Pancreas (tissue), 10 donors: ENCODE measurements at places on chromosomes 3 and 15. TPM values are rescaled to one million over a fixed set of nuclear protein-coding genes. Genes with fewer than 3 reads are reported as not detected.
A peak's percentile ranks its signal among the peaks of the same experiment; 100 is the strongest.

The PLA2G4B gene
- total RNA-seq, result 8.5 TPM

DNA sequence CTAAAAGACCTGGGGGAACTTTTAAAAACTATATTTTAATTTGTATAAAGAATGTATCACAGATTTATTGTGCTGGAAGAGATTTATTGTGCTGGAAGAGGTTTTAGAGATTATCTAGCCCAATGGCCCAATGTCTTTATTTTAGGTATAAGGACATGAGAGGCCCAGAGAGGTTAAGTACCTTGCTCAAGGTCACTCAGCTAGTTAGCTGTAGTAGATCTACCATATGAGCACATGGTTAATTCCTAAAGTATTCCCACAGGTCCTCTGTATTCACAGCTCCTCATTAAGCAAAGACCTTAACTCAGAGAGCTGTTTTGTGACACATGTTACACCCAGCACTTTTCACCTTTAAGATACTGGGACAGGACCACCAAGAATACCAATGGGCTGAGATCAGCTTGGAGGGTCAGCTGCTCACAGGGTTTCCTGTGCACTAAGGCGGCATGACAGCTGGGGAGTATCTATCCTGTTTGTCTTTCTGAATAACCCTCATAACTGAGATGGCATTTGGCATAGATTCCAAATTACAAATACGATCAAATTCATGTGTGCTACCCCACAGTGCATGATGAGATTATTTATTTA is 143.1 kb upstream of the TBL1XR1 start:
- DNase-seq, result no peak

- no peak for DNase-seq
These were observed 355.8 kb upstream of the SATB1 start for GRCh38 chr3:18780959-18781358.

DNA sequence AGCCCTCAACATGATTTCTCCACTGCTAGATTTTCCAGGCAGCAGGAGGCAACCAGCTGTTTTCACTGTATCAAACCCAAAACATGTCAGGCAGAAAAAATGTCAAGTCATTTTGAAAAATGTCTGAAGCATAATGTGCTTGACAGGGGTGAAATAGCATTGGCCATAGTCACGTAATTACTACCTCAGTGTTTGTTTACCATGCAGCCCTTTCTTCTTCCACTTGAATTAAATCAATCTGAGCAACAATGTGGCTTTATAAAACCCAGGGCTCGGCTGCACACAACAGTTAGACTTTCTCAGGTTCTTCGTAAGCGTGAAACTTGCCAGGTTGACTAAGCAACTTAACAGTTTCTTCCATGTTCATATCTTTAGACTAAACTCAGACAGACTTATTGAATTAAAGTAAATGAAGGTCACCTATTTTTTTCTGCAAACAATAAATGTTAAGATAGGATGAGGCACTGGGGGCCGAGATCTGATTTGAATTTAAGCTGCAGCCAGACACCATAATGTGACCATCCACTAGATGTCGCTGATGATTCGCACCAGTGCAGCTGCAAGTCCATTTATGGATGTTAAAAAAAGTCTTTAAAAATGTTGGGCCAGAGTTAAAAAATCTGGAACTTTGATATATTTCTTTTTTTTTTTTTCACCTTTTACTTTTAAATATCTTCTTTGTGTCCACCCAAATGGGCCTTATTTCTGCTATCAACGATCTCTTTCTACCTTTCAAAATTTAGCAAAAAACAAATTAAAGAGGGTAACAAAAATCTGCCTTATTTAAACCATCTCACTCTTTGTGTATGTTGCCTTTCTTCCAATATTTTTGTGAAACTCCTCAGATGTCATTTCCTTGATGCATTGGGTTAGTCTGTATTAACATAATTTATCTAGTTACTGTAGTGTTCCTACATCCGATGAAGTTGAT is 305.9 kb downstream of the CACNA2D3 start:
- DNase-seq, result peak; percentile 28

- DNase-seq, result no peak
These were observed 107.8 kb downstream of the MEGF11 start for GRCh38 chr15:66145726-66146182.

DNA sequence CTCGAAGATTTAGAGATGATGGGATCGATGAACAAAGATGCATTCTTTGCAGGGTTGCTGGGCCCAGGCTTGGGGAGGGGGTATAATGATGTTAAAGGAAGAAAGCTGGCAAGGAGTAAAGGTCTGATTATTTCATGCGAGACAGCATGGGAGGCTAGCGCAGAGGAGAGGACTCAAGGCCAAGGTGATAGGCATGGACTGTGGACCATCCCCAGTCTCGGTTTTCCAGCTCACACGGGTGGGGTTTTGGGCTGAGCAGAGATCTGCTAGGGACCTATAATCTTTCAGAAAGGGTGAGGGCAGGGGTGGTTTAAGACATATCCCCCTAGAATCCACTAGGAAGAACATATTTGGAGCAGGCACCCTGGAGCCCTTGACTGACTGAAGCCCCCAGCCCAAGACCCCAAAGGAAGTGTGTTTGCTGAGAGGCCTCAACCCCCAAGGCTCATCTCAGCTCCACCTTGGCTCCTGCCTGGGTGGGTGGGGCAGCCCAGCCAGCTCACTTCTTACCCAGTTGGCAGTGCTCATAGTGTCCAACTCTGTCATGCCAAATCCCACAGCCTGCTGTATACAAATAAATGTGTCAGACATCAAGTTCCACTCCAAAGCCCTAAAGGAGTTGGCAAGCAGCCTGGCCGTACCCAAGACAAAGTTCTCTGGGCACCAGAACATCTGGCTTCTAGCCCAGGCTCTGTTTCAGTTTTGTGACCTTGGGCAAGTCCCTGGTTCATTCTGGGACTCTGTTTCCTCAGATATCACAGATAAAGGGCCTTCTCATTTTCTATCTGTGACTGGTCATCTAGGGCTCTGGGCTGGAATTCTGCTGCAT is 17.9 kb downstream of the ACSBG1 start:
- peak; percentile 97 for DNase-seq
